ENCODE measurements at places on chromosomes 12 and 14. TPM values are rescaled to one million over a fixed set of nuclear protein-coding genes. Genes with fewer than 3 reads are reported as not detected.

- DNase-seq: peak; percentile 83
Observed at GRCh38 chr12:111753144-111753881, 13.4 kb upstream of the ALDH2 start.

DNA sequence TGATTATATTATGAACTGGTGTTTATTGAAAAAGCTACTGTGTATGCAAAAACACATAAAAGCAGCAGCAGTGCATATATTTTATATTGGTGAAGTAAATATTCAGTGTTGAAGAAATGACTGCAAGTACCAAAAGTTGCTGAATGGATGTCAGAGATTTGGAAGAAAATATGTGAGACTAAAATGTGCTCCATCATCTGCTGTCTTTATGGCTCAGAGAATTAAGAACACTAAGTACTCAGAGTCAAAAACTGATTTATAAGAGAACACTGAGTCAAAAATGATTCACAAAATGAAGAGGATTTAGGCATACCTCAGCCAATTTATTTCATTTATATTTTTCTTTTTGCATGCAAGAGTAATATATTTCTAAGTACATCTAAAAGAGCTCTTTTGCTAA lies 86.3 kb upstream of the PDZRN4 start:
- DNase-seq: no peak

DNA sequence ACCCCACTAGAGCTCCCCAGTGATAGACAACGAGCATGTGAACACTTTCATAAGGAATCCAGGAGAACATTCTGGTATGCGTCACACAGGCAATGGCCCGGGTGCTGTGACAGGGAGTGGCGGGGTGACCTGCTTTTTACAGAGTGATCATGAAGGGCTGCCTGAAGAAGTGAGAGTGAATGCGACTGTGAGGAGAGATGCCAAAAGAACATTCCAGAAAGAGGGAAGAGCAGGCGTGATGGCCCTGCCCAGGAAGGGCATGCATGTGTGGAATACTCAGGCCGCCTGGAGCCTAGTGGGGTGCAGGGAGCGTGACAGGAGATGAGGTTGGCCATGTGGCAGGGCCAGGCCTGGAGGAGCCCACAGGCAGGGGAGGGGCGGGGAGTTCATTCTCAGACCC lies 53.8 kb downstream of the FZD10 start:
- DNase-seq: no peak

- no peak for DNase-seq
Observed at GRCh38 chr12:16530268-16530850, 75.6 kb downstream of the LMO3 start.

DNA sequence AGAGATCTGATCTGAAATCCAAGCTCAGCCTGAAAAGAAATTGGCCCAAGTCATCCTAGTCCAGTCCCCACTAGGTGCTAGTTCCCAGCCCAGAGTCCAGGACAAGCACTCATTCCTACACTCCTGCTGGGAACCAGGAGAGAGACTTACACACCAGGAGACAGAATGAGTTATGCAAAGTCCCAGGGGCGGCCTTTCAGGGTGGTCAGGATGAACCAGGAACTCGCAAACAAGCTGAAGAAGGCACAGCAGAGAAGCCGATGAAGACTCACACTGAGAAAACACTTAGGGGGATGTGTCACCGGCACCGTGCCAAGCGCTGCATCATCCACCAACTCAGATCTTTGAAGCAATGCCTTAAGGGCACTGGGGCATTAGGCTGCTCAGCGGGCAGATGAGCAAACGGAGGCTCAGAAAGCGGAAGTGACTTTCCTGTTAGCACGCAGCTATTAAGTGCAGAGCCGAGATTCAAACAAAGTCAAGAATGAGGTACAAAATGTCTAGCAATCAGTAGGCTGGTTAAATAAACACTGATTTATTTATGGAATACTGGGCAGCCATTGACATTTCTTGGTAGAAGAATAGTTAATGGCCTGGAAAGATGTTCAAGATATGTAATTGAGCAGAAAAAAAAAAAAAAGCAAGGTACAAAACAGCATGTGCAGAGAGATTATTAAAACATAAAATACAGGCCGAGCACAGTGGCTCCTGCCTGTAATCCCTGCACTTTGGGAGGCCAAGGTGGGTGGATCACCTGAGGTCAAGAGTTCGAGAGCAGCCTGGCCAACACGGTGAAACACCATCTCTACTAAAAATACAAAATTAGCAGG lies 78.7 kb downstream of the LRRC74A start:
- DNase-seq: peak; percentile 87

- no peak for DNase-seq
Observed at GRCh38 chr14:67385618-67386017, 25.5 kb downstream of the EIF2S1 start.

GRCh38 chr14:75428230-75429104 lies 645 bp downstream of the JDP2 start:
- DNase-seq: peak; percentile 83

DNA sequence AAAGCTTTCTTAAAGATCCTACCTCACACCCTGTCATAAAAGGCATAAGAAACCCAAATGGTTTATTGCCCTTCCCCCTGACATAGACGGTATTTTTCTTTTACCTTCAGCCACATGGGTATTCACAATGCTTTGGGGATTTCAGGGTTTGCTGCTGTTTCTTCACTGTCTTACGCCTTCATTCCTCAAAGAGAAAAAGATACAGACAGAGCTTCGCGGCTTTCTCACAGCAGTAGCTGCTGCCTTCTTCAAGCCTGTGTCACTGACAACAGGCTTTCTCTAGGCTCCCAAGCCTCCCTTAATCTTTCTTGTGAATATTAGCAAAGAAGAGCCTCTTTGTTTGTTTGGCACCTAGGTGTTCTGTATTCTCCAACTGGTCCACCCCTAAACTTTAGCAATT lies 197.4 kb upstream of the ARID2 start:
- DNase-seq: no peak

The CHGA gene
- not detected for total RNA-seq

The FAM222A gene
- 6.2 TPM for total RNA-seq

GRCh38 chr14:53226553-53226952 lies 73.4 kb upstream of the DDHD1 start:
- DNase-seq: no peak

- no peak for DNase-seq
Observed at GRCh38 chr14:74763803-74764531, 851 bp downstream of the YLPM1 start.

The CLEC4A gene
- 8.3 TPM for total RNA-seq

DNA sequence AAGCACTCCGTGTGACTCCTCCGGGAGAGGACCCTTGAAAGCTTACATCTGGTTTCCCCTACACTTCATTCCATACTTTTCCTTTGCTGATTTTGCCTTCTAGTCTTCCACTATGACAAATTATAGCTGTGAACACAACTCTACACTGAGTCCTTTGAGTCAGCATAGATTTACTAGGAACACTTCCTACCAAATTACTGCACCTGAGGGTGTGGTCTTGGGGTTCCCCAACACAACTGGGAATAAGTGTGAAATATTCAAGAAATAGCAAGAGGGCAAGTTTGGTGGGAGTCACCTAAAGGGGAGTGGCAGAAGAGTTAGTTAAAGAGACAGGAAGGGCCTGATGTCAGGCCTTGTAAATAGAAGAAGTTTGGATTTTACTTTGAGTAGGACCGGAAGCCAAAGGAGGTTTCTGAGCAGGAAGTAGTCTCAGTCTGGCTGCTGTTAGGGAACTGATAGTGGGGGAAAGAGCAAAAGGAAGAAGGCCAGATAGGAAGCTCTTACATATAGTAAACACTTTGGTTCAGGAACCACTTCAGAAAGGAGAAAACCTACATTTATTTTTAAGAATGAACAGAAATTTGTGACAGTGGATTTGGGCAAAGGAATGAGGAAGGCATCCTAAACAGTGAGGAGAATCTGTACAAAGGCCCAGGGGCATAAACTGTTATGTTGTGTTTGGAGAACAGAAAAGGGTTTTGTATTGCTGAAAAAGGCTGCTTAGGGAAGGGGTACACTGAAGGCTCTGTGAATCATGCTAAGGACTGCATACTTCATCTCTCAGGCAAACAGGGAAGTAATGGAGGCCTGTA lies 14.2 kb downstream of the SEL1L start:
- DNase-seq: no peak

The GPX2 gene
- total RNA-seq: 0.69 TPM

- no peak for DNase-seq
Observed at GRCh38 chr12:40137252-40137651, 31.4 kb upstream of the SLC2A13 start.

GRCh38 chr14:70811050-70811449 lies 1.7 kb upstream of the MAP3K9 start:
- DNase-seq: no peak

- DNase-seq: no peak
Observed at GRCh38 chr14:74579447-74580274, 32.4 kb downstream of the LTBP2 start.

The P2RX2 gene
- total RNA-seq: 0.55 TPM

- DNase-seq: peak; percentile 86
Observed at GRCh38 chr12:121800694-121801594, 2.9 kb upstream of the SETD1B start.

The GPRC5D gene
- total RNA-seq: not detected

DNA sequence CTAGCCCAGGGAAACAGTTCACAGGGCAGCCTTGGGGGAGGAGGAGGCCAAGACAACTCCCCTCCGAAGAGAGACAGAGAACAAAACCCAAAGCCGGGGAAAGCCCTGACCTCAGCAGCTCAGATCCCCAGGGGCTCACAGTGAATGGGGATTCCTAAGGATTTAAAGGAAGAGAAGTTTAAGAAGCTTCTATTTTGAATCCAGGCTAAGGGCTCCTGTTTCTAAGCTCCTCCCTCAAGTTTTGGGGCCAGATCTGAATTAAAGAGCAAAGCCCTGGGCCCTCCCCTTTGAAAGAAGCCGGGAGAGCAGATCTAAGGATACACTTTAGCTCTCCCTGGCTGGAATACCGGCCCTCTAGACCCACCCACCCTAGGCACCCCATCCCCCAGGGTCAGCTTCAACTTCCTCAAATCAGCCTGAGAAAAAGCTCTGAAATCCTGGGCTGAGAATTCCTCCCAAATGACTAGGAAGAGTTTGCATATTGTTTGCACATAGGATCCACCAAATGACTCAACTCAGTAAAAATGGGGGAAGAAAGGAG lies 3.9 kb downstream of the KDM2B start:
- DNase-seq: no peak

The BDKRB1 gene
- total RNA-seq: not detected

GRCh38 chr14:93153121-93153520 lies 31.6 kb downstream of the MOAP1 start:
- DNase-seq: no peak

The ITGA7 gene
- total RNA-seq: 14.7 TPM

GRCh38 chr12:89016970-89017778 lies 335.1 kb downstream of the DUSP6 start:
- DNase-seq: peak; percentile 59

The RASSF9 gene
- 7.9 TPM for total RNA-seq

The TEX52 gene
- not detected for total RNA-seq

DNA sequence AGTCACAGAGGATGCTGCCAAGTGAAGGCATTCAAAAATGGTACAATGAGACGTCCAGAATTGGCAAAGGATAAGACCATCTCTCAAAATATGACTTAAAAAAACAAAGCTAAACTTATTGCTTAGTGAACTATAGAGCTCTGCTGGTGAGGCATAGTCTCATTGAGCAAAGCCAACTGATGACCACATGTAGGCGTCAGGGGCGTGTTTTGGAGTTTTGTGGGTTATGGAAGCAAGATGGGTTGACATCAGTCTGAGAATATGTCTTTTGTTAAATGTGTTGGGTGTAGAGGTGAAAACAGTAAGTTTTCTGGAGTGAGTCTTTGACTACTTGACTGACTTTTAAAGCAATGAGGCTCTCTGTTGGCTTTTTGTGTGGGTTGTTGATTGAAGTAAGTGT lies 47.2 kb downstream of the ATL1 start:
- DNase-seq: no peak

DNA sequence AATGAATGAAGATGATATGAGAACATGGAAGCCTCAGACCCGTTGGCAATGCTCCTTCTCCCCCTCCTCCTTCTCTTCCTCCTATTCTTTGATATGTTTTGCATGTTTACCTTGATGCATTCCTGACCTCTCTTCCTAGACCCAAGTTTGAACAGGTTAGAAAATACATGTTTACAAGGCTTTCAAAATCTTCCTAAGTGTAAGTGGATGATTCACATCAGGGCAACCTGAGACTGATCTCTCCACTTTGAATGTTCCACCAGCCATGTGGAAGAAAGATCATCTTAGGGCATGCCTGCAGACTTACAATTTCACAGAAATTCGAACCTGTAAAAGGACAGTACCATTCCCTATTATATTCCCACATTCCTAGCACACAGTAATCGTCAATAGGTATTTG lies 18.0 kb upstream of the LDHB start:
- DNase-seq: no peak

The PELI2 gene
- total RNA-seq: 25.7 TPM

DNA sequence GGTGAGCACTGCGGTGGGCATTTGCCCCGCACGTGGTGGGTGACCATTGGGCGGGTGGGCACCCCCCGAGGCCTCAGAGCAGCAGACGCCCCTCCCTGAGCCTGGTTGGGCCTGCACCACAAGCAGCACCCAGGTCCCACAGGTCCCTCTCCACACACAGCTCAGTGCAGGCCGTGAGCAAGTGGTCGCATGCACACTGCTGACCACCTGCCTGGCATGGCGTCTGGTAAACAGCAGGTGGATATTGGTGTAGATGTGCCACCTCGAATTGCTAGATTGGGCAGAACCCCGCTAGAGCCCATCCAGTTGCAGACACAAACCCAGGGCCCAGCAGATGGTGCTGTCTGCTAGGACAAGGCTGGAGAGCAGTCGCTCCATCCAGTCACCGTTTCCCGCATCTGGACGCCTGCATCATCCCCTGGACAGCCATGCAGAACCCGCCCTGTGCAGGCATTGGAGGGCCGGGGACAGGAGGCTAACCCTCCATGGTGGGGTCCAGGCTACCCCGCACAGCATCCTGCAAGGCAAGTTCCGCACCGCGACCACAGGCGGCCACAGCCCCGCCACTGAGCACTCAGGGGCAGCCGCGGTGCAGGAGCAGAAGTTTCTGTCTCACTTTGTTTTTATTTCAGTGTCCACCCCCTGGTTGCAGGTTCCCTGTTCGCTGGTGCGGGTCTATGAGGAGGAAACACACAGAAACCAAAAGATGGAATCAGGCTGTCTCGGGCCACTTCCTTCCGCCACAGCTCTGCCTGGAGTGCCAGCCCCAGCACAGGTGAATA lies 45.6 kb upstream of the RIMBP2 start:
- DNase-seq: no peak

The ADAMTS20 gene
- total RNA-seq: not detected

DNA sequence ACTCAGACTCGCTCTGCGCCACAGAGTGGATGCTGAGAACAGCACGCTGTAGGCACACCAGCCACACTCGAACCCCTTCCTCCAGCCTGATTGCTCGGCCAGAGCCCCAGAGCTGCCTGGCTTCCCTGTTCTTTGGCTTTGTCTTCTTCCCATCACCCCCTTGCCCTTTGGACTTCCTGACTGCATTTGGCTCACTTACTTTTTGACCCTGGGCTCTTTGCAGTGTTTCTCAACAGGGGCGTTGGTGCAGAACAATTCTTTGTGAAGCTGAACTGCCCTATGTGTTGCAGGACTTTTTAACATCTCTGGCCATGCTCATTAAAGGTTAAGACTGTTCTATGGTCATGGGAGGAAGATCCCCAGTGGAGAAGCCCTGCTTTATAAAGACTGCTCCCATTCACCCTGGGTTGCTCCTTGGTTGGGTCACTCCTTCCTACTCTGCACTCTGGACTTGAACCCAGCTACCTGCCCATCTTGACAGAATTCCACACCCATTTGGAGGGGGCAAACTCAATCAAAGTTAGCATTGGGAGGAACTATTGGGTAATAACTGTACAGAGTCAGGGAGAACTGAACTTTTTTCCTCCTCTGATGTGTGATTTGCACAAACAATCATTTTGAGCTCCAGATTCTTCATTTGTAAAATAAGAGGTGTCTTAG lies 127.7 kb upstream of the PLEKHG7 start:
- no peak for DNase-seq

The SOAT2 gene
- total RNA-seq: not detected

GRCh38 chr12:67086116-67086515 lies 183.0 kb upstream of the CAND1 start:
- DNase-seq: no peak
